Activated T-helper 1 cell treated with anti-CD3 and anti-CD28 coated beads, Interleukin-2, amount 50 U/mL, for 16 hours (primary cell): ENCODE measurements at places on chromosomes 7 and 10.

DNA sequence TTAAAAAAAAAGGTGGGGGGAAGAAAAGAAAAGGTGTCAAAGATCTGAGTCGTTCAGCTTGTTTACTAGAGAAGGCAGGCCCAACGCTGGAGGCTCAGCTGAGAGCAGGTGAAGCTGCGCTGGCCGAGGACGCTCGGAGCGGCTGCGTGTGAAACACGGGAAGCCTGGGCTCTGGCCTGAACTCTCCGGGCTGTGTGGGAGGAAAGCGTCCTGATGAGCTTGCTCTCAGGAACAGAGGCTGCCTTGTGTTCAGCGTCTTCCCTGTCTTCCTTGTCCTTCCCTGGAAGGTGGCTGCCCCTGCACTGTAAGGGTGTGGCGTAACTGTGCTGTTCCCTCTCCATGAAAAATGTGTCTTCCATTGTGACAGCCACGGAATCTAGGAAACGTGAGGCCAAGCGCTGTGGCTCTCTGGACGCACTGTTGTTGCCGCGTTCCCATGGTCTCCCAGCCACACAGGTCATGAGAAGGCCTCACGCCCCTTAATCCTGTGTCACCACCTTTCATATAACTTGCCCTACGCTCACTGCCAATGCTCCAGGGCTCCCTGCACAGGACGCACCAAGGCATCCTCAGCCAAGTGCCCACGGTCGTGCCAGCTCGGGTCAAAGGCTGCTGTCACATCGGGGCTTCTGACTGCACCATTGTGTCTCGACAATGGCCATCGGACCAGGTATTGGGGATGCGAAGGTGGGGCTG, 15.8 kb downstream of the IL15RA start:
- DNase-seq: no peak

- no peak for DNase-seq
Observed at GRCh38 chr10:64507651-64508028, 986.4 kb downstream of the REEP3 start.

- peak; percentile 76 for DNase-seq
Observed at GRCh38 chr7:155296788-155297516, 726 bp upstream of the INSIG1 start.

DNA sequence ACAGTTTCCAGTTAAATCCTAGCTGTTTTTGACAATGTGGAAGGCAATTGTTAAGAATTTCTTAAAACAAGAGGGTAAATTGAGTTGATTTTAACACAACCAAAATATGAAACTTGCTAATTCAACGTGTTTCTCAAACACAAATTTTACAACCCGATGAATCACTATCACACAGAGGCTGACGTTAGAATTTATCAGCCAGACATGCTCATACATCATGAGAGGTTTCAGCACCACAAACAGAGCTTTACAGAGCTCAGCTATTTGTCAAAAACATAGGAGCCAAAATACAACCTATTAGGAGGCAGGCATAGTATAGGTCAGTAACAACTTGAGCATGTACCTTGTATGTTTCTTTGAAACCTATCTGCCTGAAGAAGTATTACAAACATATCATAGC, 36.1 kb downstream of the LRRN3 start:
- DNase-seq: no peak

DNA sequence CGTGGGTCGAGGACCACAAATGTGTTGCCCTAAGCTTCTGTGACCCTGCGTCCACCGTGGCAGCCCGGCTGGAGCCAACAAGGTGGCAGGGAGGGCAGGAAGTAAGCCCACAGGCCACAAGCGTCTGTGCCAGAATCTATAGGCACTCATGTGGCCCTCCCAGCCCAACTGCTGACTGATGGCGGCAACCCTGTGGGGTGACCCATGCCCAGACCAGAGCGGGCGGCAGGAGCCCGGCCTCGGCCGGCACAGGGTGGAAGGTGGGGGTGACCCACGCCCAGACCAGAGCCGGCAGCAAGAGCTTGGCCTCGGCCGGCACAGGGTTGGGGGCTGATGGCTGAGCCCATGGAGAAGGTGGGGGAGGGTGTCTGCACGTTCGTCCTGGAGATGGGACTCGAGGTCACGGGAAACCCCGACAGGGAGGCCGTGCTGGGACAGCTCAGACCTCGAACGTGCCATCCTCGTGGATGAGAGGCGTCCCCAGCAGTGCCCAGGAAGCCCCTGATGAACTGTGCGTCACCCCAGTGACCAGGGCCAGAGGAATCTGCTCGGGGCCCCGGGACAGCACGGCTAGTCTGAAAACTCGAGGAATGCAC, 181.0 kb downstream of the ELFN1 start:
- no peak for DNase-seq

GRCh38 chr7:277228-277627, 12.7 kb upstream of the FOXL3 start:
- DNase-seq: no peak

DNA sequence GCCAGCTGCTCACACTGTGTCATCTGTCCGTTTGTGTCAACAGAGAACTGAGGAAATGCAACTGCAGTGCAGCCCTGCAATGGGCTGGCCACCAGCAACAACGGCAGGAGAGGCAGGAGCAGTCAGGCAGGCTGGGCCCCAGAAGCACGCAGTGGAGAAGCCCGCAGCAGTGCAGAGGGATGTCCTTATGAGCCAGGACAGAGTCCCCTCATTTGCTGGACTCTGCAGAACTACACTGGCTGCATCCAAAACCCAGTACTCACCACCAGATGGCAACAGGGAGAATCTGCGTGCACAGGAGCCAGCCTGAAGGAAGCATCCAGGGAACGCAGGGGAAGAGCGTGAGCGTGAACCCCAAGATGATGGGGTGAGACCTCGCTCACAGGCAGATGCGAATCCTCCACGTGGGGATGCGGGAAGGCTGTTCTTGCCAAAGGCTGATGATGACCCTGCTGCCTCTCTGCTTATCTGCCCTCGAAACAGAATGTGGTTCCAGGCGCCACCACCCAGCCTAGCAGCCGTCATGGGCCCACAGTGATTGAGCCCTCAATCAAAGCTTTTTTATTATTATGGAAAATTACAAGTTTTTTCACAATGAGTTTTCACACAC, 232.1 kb downstream of the PTPRN2 start:
- no peak for DNase-seq

- DNase-seq: no peak
Observed at GRCh38 chr7:33601884-33602283, 303.5 kb upstream of the BMPER start.

GRCh38 chr7:134176037-134176350, 48.9 kb downstream of the LRGUK start:
- DNase-seq: no peak

DNA sequence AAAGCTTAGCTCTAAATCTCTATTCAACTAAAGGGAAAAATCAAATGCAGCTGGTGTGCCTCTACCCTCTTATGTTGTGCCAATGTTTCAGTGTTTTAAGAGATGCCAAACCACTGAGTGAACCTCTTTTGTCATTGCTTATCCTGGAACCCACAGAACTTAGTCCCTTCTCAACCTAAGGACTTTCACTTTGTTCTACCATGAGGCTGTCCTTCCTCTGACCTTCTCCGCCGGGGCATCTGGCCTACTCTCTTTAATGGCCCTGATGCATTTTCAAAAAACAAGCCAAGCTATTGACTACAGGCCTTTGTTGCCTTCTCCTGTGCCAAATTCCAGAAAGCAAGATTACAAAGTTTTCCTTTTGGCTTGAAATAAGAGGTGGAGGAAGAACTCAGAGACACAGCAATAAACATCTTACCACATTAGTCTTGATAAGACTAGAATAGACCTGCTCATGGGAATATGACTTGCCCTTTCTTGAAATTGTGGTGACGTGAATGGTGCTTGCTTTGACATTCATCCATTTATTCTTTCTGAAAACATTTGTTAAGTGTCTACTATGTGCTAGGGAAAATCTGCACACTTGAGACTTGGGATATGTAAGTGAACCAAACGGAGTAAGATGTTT, 253.2 kb upstream of the SMIM30 start:
- no peak for DNase-seq

- no peak for DNase-seq
Observed at GRCh38 chr10:55098452-55098851, 297.4 kb upstream of the PCDH15 start.

DNA sequence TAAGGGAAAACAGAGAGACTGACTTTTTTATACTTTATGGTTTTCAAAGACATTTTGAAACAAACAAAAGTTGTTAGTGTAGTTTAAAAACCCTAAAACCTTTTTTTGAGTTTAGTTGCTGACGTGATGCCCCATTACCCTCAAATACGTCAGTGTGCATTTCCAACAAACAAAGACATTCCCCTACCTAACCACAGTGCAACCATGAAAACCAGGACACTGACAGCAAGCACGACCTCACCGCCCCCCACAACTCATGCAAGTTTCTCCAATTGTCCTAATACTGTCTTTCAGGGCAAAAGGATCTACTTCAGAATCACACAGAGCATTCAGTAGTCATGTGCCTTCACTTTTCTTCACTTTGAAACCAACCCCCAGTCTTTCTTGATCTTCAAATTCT, 75.0 kb downstream of the WNT2 start:
- DNase-seq: no peak

GRCh38 chr7:149125189-149125862, 798 bp downstream of the ZNF425 start:
- DNase-seq: no peak

DNA sequence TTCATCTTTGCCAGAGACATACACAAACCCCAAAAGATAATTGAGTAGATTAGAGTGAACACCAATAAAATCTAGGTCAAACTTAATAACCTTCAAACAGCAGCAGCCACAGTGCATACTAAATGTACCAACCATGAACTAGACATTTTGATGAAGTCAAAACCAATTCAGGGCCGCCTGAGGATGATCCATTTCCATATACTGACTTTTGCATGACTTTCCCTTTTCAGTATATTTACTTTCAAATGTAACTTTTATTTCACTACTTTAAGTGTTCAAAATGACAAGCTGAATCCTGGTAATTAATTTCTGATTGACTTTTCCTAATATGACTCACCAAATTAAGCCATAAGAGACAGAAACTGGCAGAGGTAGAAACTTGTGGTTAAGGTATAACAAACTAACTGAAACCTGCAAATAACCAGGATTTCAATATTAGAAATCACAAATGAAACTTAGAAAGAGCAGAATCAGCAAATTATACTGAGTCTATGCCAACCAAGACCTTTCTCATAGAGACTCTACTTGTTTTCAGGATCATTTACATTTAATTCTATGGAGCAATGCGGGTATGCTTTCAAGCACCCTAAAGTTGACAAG, 171.9 kb upstream of the LRRN3 start:
- no peak for DNase-seq

GRCh38 chr7:52018680-52019054, 702.1 kb upstream of the COBL start:
- no peak for DNase-seq

- no peak for DNase-seq
Observed at GRCh38 chr7:17130281-17131059, 168.0 kb upstream of the AHR start.

DNA sequence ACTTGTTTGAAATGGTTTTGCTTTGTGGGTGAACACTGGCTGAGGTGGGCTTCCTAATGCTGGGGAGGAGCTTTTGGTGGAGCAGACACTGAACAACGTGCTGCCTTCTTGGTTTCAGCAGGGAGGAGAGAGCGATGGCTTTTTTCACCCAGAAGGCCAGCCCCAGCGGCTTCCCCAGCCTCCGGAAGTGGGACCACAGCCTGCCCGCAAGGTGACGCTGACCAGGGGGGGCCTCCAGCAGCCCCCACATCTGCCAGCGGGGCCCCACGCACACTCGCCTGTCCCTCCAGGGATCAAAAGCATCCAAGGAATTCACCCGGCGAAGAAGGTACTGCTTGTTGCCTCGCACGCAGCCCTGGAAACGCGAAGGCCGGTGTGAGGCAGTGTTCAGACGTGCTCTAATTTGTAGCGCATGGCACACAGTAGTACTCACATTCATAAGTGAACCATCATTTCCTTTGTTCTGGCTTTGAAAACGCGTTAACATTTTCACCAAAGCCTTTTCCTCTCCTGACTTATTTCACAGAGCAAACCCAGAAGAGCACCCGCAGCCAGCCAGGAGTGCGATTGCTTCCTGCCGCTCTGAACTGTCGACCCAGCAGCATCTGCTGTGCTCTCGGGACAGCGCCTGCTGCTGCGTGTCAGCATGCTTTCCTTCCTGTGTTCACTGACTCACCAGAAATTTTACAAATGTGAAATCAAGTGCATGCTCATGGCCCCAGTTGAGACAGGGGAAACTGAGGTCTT, 48.4 kb downstream of the SHH start:
- DNase-seq: no peak

DNA sequence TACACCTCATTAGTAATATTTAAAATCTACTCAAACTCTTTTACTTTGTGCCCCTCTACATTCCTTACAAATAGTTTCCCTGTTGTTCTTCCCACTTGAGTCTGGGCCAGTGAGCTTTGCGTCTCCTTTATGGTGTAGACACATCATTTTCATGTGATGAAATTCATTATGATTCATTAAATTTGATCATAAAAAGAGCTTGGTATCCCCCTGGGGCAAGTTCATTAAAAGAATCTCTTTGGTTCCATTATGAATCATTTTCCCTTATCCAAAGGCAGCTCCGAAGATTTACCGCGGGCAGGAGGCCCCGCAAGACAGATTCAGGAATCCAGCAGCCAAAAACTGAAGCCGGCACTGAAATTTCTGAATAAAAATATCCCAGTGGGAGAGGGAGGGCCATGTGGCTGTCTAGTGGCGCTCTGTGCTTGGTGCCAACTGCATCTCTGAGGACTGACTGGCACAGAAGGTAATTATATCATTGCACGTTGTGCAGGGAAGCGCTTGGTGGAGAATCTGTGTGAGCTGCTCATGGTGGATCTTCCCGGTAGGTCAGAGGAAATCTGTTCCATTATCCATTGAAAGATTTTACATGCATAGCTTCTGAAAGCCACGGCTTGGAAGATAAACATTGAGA, 151.4 kb upstream of the PITRM1 start:
- DNase-seq: no peak

GRCh38 chr7:111677848-111678247, 115.6 kb upstream of the IMMP2L start:
- DNase-seq: no peak

DNA sequence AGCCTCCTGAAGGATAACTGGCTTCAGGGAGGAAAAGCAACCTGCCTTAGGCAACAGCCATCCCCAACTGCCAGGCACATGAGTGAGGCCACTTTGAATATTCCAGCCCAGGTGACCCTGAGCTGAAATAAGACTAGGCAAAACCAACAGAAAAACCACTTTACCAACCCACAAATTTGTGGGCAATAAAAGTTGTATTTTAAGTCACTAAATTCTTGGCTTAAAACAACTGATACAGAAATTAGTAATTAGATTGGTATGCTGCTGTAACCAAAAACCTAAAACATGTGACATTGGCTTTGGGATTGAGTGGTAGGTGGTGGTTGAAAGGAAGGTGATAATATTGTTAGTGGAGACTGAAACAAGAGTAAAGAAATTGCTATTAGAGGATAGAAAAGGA, 39.9 kb downstream of the ABCB4 start:
- no peak for DNase-seq
